ENCODE measurements at places on chromosomes 13 and 19. TPM values are rescaled to one million over a fixed set of nuclear protein-coding genes. Genes with fewer than 3 reads are reported as not detected.
A peak's percentile ranks its signal among the peaks of the same experiment; 100 is the strongest.

The TPTE2 gene
- total RNA-seq, result not detected

The SLC46A3 gene
- 6.9 TPM for total RNA-seq

The RPL21 gene
- 2,215 TPM for total RNA-seq

The KLK6 gene
- total RNA-seq, result 8.5 TPM

The PRTN3 gene
- total RNA-seq, result not detected

The ZNF723 gene
- total RNA-seq, result not detected

DNA sequence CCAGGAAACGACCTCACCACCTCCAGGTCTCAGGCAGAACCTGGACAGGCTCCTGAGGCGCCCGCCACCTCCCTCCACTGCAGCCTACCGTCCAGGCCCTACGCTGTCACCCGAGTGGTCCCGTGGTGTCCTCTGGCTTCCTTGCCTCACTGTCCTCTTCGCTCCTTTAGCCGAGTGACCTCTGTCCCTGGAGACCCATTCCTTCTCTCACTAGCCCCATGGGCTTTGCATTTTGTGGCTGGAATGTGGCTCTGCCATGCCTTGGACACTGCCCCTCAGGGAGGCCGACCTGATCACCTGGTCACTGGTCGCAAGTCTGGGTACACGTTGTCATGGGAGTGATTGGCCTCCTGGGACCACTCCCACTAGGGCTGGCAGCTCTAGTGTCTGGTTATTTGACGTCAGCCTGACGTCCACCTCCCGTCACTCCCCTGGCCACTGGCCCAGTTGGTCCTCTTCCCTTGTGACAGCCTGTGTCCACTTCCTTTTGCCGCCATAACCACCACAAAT lies 17.9 kb downstream of the SLC25A42 start:
- no peak for DNase-seq

GRCh38 chr13:21594715-21595545 lies 9.0 kb downstream of the MICU2 start:
- no peak for DNase-seq

GRCh38 chr13:113796211-113796963 lies 37.4 kb downstream of the TMEM255B start:
- DNase-seq, result no peak

DNA sequence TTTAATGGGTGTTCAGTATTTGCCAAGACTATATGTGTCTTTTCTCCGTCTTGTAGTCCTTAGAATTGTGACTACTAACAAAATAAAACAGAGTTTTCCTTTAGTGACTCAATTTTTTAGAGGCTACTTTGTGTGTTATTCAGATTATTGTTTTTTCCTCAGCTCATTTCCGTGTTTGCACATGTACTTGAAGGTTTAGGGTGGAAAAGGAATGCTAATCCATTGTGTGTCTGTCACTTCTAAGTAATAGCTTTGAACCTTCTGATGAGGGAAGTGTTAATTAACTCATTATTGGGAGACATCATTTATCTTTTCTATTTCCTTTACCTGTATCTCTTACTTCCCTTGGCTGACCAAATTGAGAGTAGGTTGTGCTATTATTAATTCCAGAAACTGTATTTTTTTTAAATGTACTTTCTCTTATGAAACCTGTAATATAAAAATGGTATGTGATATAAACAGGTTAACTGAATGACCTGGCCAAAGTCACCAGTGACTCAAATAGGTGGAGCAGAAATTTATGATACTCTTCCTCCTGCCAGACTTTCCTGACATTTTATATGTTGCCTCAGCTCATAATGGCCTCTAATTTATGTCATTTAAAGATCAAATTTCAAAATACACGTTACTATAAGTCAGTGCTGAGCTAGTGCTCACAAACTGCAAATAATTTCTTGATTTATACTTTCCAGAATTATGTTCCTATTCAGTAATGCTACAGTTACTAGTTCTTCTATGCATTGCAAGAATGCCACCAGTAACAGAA lies 88.8 kb downstream of the LMO7 start:
- no peak for DNase-seq

DNA sequence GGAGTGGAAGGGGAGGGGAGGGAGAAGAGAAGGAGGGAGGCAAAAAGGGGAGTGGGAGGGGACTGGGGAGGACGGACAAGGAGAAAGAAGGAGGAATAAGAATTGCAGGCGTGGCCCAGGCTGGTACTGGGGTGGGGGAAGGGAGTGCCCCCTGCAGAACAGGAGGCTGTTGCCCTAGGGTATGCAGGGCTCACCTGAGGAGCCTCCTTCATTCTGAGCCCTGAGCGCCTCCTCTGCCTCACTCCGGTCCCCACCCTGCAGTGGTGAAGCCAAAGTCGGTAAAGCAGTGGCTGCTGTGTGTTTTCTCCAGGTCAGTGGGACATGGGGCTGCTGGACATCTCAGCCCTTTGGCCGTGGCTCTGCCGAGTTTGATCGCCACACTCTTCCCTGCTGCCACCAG lies 9.1 kb upstream of the CDC16 start:
- no peak for DNase-seq

DNA sequence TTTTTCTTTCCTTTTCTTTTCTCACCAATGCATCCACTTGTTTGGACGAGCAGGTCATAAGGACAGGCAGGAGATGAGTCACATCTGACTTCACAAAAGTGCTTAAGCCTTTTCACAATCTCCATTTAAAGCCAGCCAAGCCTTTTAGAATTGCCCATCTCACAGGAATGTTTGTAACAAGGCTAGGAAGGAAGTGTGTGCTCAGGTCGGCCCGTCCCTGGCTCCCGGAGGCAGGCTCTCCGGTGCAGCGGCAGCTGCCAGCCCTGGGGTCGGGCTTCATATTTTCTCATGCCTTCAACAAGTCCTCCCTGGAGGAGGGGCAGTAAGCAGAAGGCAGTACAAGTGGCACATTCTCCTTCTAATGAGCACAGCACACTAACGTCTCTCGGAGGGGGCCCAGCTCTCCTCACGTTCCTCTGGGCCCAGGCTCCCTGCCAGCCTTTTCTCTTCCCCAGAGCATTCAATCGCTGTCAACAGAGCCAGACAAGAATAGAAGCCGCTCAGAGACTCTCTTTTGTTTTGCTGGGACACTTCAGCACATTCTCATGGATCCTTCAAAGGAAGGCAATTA lies 180.5 kb downstream of the COL4A1 start:
- DNase-seq, result peak; percentile 87

DNA sequence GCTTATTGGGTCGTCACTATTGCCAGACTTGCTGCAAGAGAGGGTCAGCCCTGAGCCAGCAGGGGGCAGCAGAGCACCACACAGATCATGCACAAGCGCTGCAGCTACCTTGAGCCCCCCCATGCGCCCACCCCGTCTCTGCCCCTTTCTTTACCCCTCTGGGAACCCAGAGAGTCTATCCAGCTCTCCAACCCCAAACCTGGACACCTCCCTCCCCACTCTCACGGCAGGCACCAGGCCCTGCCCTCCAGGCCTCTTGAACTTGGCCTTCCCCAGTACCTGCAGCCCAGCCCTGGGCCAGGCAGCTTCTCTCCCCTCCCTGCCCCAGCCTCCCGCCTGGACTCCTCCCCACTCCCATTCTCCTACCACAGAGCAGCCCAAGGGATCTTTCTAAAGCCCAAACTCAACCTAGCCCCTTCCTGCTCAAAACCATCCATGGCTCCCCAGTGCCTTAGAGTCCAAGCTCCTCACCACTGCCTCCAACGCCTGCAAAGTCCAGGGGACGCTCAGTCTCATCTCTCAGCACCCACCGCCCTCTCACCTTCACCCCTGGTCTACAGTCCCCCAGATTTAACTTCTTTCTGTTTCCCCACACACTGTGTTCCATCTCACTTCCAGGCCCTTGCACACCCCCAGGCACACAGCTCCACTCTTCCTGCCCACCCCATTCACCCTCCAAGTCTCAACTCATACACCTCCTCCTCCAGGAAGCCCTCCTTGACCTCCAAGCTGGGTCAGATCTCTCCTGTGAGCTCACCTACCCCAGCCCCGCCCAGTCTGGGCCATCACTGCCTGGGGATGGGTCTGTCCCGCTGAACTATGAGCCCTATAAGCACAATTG lies 9.4 kb upstream of the CEACAM16 start:
- peak; percentile 56 for DNase-seq

DNA sequence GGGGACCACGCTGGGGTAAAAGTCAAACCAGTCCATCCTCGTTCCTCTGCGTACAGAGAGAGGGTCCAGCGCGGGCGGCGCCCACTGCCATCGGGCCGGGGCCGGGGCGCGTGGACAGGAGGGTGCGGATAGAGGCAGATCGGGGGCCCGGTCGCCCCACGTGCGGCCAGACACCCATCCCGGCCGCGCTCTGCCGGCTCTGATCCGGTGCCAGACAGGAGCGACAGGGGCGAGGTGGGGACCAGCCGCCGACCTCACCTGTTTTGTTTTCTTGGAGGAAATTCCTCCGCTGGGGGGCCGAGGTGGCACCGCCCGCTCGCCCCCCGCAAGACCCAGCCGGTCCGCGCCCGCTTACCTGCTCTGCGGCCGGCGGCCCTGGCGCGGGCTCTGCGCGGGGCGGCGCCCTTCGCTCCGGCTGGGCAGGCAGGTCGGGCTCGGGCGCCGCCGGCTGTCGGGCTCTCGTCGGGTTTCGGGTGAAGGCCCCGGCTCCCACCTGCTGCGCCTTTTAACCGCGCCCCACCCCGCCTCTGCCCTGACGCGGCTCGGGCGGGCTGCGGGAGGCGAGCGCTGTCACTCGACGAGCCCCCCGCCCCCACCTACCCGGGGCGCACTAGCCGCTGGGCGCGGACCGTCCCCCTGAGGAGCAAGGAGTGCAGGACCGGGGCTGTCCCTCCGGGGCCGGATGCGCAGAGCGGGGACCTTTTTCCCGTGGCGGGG lies at the start of gene GJB6:
Gene GJB6, minus strand, starts transcription at position 481 of the 717 bp plus-strand sequence. CDS start 8,839 bp downstream, outside the sequence.
- peak; percentile 10 for DNase-seq

DNA sequence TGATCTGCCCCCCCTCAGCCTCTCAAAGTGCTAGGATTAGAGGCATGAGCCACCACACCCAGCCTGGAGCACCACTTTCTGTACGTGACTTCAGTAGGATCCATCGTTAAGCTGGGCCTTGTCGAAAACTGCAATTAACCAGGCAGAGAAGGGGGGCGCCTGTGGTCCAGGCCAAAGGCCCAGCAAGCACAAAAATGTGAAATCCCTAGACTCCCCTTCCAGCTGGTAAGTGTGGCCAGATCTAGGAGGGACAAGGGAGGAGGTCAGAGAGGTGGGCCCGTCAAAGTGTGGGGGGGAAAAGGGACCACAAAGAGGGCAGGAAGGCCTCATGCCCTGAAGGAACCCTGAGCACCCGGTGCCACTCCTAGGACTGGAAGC lies 13.8 kb downstream of the DDX39A start:
- no peak for DNase-seq

- no peak for DNase-seq
These were observed 6.5 kb upstream of the CTXN1 start for GRCh38 chr19:7932276-7932929.

Data from MG63 (cell line).